ENCODE measurements at places on chromosomes 1 and 21.

GRCh38 chr1:223460566-223461189 is 67.5 kb downstream of the CCDC185 start:
- DNase-seq, result no peak

GRCh38 chr1:41931578-41931977 is 12.9 kb upstream of the HIVEP3 start:
- DNase-seq, result no peak

DNA sequence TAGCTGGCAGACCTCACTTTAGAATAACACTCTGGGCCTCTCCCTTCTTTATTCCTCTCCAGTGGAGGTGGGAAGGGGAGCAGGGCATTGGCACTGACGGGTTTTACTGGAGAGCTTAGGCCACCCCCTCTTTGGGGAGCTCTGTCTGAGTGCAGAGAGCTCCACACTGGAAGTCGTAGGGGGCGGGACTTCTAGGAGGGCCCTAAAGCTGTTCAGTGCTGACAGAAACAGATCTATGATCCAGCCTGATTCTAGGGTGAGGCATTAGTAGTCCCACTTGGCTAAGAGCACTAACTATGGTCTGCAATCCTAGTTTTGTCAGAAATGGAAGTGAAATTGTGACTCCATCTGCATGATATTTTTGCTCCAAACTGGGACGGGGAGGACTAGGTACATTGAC is 138.7 kb downstream of the MIS18A start:
- DNase-seq, result no peak

- no peak for DNase-seq
Measured at GRCh38 chr21:28334407-28334806, 658.3 kb downstream of the LTN1 start.

GRCh38 chr1:29670752-29671151 is 434.4 kb downstream of the PTPRU start:
- no peak for DNase-seq

DNA sequence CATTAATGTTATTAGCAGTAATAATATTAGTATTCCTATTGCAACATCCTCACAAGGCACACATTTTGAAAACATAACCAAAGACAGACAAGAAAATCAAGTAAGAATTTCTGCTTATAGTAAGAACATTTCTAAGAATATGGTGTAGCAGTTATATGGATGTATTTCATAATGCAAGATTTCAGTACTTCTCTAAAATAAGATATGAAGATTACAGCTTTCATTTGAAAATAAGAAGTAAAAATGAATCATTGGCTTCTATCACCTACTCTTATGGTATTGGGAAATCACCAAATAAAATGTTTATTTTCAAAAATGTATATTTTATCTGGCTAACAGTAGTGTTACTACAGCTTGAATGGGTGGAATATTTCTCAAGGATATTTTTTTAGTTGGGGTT is 103.8 kb upstream of the USP25 start:
- no peak for DNase-seq

GRCh38 chr1:925561-926421 is 2.1 kb downstream of the SAMD11 start:
- DNase-seq, result no peak

GRCh38 chr1:51238034-51238403 is 1.9 kb downstream of the RNF11 start:
- DNase-seq, result no peak

- DNase-seq, result no peak
Measured at GRCh38 chr21:39720126-39720778, 24.7 kb upstream of the IGSF5 start.

DNA sequence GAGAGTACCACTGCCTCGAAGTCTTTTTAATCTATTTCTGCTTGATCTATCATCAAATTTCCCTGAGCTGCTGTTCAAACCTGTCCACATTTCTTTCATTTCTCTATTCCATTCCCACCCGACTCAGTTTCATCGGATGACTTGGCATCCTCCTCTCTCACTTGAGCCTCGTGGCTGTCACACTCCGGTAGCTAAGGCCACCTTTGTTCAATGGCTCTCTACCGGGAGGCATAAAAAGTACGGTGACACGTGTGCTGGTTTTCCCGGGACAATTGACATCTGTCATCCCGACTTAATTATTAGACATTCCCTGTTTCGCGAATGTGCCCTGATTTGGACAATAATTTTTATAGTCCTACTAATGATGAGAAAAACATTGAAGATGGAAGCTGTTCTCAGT is 22.6 kb downstream of the MIS18A start:
- no peak for DNase-seq

DNA sequence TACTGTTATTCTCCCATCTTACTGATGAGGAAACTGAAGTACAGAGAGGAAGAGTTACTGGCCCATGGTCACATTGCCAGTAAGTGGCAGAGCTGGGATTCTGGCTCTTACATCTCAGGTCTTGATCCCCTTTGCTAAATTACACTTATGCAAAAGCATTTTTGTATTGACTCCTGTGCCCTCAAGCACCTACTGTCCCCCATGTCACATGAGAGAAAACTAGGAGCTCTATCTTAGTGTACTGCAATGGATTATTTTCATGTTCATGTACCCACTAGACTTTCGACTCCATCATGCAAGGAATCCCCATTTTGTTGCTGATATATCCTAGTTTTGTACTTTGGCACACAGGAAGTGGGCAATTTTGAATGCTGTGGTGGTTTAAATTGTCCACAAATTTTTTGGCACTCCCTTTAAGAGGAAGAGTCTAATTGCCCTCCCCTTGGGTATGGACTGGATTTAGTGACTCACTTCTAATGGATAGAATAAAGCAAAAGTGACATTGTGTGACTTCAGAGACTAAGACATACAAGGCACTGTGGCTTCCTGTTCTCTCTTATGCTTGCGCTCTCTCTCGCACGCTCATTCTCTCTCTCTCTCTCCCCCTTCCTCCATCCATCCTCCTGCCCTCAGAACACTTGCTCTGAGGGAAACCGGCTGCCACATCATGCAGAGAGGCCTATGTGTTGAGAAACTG is 43.5 kb upstream of the JAK1 start:
- DNase-seq, result no peak

GRCh38 chr1:236952246-236953003 is 51.8 kb downstream of the MT1HL1 start:
- DNase-seq, result no peak

- no peak for DNase-seq
Measured at GRCh38 chr1:17023102-17023501, 11.4 kb upstream of the ATP13A2 start.

DNA sequence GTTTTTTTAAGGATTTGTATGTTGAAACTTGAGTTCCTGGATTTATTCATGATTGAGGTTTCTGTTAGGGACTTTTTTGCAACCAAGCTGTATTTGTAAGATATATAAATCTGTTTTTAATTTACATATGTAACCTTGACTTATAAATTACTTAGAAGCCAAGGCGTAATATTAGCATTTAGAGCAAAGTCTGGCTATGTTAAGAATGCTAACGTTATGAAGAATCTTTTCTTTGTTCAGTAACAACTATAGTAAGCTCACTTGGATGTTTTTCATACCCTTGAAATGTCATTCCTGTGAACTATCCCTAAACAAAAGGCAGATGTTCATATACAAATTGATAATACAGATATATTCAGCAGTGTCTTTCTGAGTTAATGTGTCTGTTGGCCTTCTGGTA is 155.3 kb downstream of the MAGI3 start:
- DNase-seq, result no peak

DNA sequence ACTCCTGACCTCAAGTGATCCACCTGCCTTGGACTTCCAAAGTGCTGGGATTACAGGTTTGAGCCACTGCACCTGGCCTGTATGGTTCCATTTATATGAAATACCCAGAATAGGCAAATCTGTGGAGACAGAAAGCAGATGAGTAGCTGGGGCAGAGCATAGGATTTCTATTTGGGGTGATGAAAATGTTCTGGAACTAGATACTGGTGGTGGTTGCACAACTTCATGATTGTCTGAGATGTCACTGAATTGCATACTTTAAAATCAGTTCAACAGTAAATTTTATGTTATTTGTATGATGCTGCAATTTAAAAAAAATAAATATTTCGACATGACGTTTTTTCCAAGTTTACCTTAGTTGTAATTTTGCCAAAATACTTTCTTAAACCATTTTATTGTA is 23.9 kb downstream of the ITSN1 start:
- no peak for DNase-seq

- DNase-seq, result no peak
Measured at GRCh38 chr1:167542109-167543032, 11.2 kb downstream of the CREG1 start.

DNA sequence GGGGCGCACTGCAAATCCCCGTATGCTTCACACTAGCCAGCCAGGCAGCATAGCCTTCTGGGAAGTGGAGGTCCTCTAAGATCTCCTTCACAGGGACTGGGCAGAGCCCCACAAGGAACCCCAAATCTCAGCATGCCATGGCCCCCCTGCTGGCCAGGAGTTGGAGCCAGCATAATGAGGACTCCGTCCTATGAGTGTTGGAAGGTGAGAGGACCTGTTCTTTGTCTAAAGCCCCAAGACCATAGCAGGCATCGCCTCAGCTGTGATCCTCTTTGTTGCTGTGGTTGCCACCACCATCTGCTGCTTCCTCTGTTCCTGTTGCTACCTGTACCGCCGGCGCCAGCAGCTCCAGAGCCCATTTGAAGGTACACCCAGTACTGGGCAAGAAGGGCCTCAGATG is 1.5 kb downstream of the SHISA4 start:
- DNase-seq, result no peak

DNA sequence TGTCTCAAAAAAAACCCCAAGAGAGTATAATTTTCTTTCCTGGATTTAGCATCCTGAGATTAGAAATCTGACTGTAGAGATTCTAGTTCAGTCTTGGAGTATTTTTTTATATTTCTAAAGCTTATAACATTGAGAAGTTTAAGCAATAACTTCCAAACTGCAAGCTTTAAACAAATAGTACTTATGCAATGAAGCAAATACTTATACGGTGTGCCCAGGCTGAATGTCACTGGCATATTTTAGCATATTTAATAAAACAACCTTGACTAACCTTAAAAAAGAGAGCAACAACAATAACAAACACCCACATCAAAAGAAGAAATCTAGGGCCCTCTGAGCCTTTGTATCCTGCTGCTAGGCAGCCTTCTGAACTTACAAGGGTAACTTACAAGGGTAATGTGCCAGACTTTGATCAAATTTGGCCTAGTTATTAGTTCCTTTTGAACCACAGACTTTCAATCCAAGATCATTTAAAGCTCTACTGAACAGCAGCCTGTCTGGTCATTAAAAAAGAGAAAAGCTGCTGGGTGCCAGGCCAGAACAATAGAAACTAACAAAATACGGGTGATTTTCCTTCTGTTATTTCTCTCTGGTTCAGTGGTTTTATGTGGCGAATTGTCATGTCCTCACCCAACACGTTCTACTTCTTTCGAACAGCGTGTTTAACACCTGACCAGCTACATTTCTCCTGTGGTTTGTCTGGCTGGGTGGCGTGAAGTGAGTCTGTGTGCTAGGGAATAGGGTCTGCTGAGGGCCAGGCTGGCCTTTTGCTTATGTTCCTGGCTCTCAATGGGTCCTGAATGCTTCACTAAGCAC is 16.2 kb downstream of the MTOR start:
- DNase-seq, result no peak

GRCh38 chr1:180907313-180908055 is 5.2 kb upstream of the KIAA1614 start:
- DNase-seq, result no peak

- DNase-seq, result no peak
Measured at GRCh38 chr1:25342846-25343245, 4.7 kb downstream of the TMEM50A start.

DNA sequence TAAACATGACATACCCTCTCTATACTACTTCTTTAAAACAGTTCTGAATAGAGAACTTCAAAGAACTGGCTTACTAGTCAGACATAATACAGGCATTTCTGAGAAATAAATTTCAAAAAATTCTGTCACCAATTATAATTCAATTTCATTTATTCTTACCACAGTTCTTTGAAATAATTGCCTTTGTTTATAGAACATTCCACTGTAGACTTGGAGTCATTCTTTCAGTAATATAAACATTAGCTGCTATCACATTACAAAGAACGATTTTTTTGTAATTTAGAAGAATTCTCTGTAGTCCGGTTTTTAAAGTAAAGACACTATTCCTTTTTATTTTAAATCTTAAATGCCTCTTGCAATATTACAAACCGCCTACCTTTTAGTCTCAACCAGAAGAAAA is 146.4 kb upstream of the COL11A1 start:
- DNase-seq, result no peak

GRCh38 chr1:155064832-155065429 is 1.4 kb downstream of the EFNA4 start:
- DNase-seq, result no peak

DNA sequence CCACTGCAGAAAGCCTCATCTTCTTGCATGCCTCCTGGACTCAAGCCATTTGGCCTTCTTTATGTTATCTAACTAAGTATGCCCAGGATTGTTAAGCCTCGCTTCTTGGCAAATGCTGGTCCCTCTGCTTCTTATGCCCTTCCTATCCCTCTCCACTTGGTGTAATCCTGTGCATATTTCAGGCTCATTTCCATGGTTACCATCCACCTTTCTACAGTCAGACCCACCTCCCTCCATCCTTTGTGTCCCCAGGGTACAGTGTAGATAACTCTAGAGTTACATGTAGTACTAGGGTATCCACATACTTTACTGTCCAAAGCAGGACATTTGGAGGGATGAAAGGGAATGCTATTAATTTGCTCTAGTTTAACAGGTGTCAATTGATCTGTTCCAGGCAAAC is 6.5 kb upstream of the RNF19B start:
- no peak for DNase-seq

GRCh38 chr1:204672482-204673121 is 12.9 kb downstream of the LRRN2 start:
- no peak for DNase-seq

DNA sequence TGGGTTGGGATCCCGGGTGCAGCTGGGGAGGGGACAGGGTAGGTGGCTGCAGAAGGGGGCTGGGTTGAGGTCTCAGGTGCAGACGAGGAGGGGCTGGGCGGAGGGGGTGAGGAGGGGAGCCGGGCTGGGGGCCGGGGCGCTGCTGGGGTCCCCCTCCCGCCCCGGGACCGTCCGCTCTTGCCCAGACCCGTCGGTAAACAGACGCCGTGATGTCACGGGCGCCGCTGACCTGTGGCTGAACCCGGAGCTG is 22.3 kb downstream of the DHRS3 start:
- no peak for DNase-seq

- no peak for DNase-seq
Measured at GRCh38 chr1:239884796-239885195, 206.9 kb upstream of the FMN2 start.

GRCh38 chr1:27038020-27038419 is 25.4 kb upstream of the TENT5B start:
- DNase-seq, result no peak

- DNase-seq, result no peak
Measured at GRCh38 chr1:168335500-168335899, 54.8 kb downstream of the TBX19 start.

- DNase-seq, result no peak
Measured at GRCh38 chr21:29449306-29449950, 150.7 kb downstream of the BACH1 start.
